Vagina (tissue), 2 donors: ENCODE measurements at places on chromosomes 6 and 20. TPM values are rescaled to one million over a fixed set of nuclear protein-coding genes. Genes with fewer than 3 reads are reported as not detected.

DNA sequence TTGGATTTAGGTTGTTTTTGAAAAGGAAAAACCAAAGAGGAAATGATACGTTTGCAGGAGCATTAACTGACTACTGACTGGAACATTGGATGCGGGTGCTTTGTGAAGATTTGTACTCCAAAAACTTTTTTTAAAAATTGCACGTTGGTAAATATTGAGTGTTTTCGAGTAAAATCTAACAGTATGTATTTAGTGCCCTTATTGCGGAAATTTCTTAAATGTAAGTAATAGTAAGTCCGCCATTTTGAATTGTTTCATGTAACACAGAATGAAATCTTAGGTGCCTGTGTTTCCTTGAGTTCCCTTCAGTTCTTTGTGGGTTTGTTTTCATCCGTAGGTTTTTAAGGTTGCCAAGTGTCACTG lies 15.2 kb upstream of the LIN28B start:
- DNase-seq, result no peak

DNA sequence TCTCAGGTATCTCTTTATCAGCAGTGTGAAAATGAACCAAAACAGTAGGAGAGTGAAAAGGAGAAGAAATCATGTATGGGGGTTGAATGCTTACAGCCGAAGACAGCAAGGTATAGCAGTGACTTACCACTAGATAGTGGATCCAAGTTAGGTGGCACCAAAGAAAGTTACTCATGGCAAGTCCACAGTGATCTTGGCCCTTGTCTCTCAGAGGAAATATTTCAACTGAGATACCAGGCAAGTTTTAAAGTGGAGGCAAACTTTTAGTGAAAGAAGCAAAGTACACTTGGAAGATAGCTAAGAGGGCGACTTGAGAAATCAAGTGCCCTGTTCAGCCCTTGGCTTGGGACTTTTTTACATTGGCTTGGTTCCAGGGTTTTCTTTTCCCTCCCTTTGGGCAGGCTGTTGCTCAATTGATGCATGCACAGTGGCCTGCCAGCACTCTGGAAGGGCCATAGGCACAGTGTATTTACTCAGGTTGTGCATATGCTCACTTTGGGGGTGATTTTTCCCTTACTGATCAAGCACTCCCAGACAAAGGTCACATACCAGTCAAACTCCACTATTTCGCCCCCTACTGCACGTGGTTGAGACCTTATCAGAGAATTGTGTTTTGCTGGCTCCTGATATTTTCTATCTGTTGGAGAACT lies 329.5 kb upstream of the KHDRBS2 start:
- no peak for DNase-seq

Gene HEBP2
- 62.4 TPM for total RNA-seq

Gene CLDN20
- total RNA-seq, result not detected

- DNase-seq, result no peak
Observed at GRCh38 chr6:159973951-159974350, 5.1 kb downstream of the IGF2R start.

Gene ADGRF5
- total RNA-seq, result 10.3 TPM

DNA sequence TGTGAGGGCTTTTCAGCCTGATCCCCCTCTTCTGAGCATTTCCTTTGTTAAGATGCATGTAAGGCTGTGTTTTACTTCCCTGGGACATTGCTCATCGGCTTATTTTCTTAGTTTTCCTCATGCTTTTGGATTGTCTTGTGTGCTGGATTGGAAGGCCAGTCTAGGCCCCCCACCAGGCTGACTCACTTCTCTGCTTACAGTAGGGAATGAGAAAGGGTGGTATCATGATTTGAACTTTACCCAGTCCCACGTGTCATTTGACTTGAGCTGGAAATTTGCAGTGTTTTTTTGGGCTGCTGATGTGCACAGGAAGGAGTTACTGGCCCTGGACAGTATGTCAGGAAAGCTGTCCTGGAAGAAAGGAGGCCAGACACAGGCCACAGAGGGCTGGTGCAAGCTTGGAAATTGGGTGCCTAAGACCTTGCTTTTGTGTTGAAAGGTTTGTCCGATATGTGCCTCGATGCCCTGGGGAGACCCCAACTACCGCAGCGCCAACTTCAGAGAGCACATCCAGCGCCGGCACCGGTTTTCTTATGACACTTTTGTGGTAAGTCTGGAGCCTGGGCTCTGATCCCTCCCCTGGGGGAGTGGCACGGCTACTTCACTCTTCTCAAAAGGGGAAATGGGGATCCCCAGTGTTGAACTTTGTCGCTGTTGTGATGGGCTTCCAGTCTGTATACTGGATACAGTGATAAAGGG lies 12.8 kb downstream of the RNF114 start:
- no peak for DNase-seq

DNA sequence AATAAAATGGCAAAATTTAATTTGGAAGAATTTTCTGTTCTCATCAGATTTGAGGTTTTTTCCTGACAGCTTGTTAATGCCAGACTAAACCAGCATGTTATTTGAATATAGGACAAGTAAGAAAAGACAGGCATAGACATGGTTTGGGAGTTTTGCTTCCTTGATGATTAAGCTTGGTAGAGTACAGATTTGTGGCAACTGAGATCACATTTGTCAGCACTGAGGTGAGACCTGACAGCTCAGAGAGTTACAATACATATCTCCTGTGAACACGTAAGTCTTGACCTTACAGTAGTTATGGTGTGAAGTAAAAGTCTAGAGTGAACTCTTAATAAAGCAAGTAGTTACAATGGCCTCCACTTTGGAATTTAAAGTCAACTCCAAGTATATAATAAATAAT lies 34.5 kb downstream of the CENPW start:
- no peak for DNase-seq

DNA sequence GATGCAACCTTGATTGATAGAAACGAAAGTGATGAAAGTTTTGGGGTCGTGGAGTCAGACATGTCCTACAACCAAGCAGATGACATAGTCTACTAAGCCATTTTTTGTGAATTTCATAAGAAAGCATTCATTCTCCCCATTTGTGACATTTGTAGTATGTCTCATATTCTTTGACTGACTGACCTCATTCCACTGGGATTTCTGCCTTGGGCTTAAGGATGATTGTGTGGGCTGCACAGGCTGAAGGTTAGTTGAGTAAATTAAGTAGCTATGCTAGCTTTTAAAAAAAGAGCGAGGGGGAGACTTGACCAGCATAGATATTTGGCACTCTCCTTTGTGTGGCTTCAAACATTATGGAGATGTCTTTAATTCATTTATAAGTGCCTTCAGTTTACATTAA lies 28.9 kb downstream of the STMND1 start:
- no peak for DNase-seq

DNA sequence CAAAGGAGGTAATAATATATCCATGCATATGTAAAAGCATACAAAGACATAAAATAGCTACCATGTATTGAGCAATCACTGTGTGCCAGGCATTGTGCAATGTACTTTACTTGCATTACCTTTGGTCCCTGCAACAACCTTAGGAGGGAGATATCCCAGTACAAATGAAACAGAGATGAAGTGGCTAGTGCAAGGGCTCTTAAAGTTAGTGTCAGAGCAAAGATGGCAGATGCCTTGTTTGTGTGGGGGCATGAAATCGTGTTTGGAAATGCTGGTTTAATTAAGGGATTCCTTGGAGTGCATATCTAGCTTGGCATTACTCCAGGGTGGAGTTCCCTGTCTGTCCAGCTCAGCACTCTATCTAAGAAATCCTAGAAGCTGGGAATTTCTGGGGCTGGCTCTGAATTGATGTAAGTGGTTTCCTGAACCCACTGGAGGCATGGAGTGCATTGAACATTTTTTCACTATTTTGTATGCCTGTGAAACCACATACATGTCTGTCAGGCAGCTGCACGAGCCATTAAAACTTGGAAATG lies 9.8 kb downstream of the PAQR8 start:
- no peak for DNase-seq

DNA sequence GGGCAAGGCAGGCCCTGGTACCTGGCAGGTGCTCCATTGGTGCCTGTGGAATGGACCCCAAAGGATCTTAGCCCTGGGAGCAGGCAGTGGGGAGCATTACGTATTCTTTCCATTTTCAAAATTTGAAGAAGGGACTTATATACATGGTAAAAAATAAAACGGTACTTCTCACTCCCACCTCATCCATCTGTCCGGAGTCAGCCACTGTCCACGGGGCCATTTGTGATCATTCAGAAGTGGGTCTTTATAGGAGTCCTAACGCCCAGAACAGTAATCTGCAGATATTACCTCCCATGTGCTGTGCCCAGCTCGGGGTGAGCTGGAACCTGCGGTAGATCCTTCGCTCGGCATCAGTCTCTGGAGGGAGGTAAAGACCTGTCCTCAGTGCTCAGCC lies 110.4 kb downstream of the SYCP2 start:
- peak; percentile 49 for DNase-seq
